ENCODE measurements at places on chromosomes 7 and 10. TPM values are rescaled to one million over a fixed set of nuclear protein-coding genes. Genes with fewer than 3 reads are reported as not detected.

DNA sequence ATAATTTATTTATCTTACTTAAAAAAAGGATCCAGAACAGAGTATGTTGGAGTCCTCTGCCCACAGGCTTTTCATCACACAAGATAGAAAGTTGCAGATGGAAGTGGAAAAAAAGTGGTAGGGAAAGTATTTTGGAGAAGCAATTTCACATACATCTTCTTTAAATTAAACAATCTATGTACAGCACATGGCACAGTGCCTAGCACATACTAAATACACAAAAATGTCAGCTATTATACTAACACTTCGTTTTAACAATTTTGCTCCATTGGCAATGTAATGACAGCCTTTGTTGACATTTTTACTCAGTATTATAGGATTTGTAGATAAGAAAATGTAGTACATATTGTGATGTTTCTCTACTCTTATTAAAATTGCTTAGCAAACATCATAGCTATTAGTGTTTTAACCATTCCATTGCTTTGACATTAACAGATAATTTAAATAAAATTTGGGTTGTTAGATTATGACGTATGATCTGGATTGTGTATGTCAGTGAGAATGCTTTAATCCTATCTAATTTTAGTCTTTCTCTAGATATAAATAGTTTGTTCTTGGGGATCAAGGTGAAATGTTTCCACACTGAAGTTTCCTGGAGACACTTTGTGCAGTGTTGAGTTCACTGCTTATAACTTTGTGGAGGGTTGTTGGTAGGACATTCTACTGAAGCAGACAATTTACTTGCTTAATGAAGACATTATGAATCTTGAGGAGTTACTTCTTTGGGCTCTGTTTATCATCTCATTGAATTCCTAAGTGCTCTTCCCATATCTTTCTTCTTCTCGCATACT is 202.8 kb upstream of the DKK1 start:
- H3K36me3 ChIP-seq = no peaks in the 10 kb centered on the region
- no peaks in the 10 kb centered on the region for H3K4me1 ChIP-seq
- DNase-seq = no peak
- H3K4me3 ChIP-seq = no peak overlapping the region
- H3K27me3 ChIP-seq = no peaks in the 10 kb centered on the region
- H3K27ac ChIP-seq = no peak overlapping the region

ZCCHC24 gene
- total RNA-seq = 1.4 TPM

DNA sequence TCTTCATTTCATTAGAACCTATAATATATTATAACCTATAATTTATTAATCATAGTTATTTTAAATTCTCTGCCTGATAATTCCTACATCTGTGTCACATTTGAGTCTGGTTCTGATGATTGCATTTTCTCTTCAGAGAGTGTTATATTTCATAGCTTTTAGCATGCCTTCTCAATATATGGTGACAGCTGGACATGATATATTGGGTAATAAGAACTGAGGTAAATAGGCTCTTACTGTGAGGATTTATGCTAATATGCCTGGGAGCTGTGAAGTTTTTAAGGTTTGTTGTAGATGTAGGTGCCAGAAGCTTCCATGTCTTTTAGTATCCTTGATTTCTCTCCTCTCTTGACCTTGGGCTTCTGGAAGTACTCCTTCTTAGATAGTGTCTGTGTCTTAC is 325.9 kb upstream of the SEMA3D start:
- H3K4me3 ChIP-seq = no peak overlapping the region
- peaks cover 36% of the 10 kb centered on the region for H3K4me1 ChIP-seq
- H3K27me3 ChIP-seq = no peaks in the 10 kb centered on the region
- no peak for DNase-seq

DNA sequence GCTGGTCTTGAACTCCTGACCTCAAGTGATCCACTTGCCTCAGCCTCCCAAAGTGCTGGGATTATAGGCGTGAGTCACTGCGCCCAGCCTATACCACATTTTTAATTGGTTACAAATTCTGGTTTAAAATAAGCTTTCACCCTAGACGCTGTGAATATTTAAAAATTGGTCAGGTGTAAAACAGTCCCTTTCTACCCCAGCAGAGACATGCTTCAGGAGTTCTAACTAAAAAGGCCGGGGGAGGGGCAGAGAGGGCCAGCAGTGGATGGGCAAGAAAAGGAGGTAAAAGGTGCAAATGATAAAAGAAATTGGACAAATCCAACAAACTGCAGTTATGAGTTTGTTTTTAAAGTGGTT is 70.0 kb downstream of the WAPL start:
- H3K36me3 ChIP-seq = peaks cover 18% of the 10 kb centered on the region
- no peak overlapping the region for H3K4me3 ChIP-seq
- no peaks in the 10 kb centered on the region for H3K27me3 ChIP-seq
- H3K27ac ChIP-seq = no peak overlapping the region
- DNase-seq = no peak
- no peaks in the 10 kb centered on the region for H3K4me1 ChIP-seq

FKBP9 gene
- total RNA-seq = 160 TPM

- DNase-seq = no peak
- H3K27me3 ChIP-seq = no peaks in the 10 kb centered on the region
- H3K36me3 ChIP-seq = no peaks in the 10 kb centered on the region
- H3K4me3 ChIP-seq = no peak overlapping the region
Measured at GRCh38 chr7:123460616-123461015, 73.8 kb downstream of the IQUB start.

- H3K27ac ChIP-seq = no peak overlapping the region
- DNase-seq = peak; percentile 47
- H3K4me1 ChIP-seq = peaks cover 45% of the 10 kb centered on the region
- H3K4me3 ChIP-seq = no peak overlapping the region
- H3K27me3 ChIP-seq = no peaks in the 10 kb centered on the region
Measured at GRCh38 chr7:17021205-17021604, 139.4 kb upstream of the AGR3 start.

DNA sequence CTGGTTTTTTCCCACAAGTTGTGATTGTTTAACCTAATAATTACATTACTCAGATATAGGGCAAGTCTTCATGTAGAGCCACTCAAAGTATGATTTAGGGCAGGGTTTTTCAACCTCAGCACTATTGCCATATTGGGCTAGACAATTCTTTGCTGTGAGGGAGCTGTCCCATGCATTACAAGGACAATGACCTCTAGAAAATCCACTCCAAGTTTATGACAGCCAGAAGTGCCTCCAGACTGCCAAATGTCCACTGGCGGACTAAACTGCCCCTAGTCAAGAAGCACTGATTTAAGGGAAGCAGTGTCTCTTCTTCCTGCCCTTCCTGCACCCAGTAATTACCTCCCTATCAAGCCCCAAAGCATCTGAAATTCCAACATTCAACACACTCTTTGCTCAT is 54.4 kb downstream of the ZNF800 start:
- no peak overlapping the region for H3K4me3 ChIP-seq
- H3K27me3 ChIP-seq = peaks cover 55% of the 10 kb centered on the region
- H3K4me1 ChIP-seq = no peaks in the 10 kb centered on the region
- no peak overlapping the region for H3K27ac ChIP-seq

GRCh38 chr10:77160679-77161078 is 476.9 kb downstream of the KCNMA1 start:
- no peaks in the 10 kb centered on the region for H3K36me3 ChIP-seq
- H3K4me1 ChIP-seq = peaks cover 34% of the 10 kb centered on the region
- H3K27ac ChIP-seq = no peak overlapping the region
- DNase-seq = peak; percentile 31
- no peak overlapping the region for H3K4me3 ChIP-seq
- H3K27me3 ChIP-seq = peaks cover 13% of the 10 kb centered on the region

DNA sequence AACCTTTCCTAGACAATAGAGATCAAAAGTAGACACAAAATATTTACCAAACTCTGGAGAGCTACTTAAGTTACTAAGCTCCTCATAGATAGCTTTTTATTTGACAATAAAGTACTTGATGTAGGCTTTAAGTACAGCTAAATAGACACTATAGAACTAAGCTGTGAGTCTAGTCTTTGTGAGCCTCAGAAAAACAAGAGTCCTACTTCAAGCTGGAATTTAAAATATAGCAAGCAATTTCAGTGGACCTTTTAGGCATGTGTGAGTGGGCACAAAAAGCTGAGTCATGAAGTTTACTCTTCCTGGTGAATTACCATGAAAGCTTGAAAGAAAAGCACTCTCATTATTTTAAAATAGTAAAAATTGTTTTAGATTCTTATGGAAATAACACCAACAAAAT is 76.1 kb downstream of the ADD3 start:
- H3K27ac ChIP-seq = peak overlapping the region; percentile 47
- peaks cover 13% of the 10 kb centered on the region for H3K4me1 ChIP-seq
- H3K4me3 ChIP-seq = no peak overlapping the region
- DNase-seq = no peak
- no peaks in the 10 kb centered on the region for H3K36me3 ChIP-seq
- no peaks in the 10 kb centered on the region for H3K27me3 ChIP-seq

GRCh38 chr7:7536396-7537019 is 835 bp upstream of the COL28A1 start:
- no peak for DNase-seq
- H3K27ac ChIP-seq = no peak overlapping the region
- no peaks in the 10 kb centered on the region for H3K27me3 ChIP-seq
- H3K36me3 ChIP-seq = no peaks in the 10 kb centered on the region

DNA sequence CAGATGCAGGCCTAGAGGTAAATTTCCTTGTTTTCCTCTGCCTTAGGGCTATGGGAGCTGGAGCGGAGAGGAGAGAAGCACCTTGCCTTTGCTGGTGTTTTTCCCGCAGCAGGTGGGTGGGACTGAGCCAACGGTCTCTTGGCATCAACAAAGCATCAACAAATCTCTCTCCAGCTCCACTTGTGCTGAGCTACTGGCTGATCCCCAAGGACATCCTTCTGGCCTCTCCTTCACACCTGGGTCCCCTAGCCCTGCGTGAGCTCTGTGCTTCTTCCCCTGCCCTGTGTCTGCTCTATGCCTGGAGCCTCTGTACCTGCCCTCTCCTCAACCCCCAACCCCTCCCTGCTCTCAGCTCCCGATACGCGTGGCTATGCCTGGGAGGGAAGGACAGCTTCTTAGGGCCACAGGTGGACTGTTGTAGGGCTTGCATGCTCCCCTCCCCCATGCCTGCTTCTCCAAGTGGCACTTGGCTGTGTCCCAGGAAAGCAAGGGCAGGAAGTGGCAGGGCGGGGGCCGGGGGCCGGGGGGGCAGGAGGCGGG is 3.2 kb upstream of the CLDN4 start:
- DNase-seq = peak; percentile 91
- peak overlapping the region; percentile 92 for H3K27ac ChIP-seq
- H3K27me3 ChIP-seq = no peaks in the 10 kb centered on the region

EPHA1 gene
- 21.6 TPM for total RNA-seq

OR6V1 gene
- not detected for total RNA-seq

DNA sequence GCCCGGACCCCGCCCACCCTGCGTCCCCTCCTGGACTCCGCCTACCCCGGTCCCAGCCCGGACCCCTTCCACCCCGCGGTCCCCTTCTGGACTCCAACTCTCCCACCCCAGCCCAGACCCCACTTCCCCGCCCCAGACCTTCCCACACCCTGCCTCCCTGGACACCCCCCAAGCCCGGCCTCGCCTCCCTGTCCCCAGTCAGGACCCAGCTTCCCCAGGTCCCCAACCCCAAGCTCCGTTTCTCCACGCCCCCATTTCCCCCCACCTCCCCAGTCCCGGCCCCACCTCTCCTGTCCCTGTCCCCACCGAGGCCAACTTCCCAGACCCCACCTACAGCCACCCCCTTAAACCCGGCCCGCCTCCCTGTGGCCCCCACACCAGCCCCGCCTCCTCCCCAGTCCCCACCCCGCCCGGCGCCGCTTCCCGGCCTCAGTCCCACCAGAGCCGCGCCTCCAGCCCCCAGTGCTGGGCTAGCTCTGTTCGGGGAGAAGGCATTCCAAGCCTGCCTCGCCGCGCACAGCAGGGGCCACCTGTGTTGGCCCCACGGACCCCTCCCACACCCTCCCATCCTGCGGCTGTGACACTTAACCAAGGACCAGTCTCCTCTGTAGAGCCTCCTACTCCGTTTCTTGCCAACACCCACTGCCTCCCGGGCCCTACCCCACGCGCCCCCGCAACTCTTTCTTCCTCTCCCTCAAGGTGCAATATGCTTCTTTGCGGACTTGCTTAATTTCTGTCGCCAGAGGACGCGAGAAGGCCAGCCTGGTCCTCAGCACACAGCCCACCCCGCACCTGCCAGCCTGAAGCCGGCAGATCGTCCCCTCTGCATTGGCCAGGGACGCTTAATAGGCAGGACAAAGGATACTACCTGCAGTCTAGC is 736 bp upstream of the ITIH5 start:
- H3K4me3 ChIP-seq = peak overlapping the region; percentile 66
- no peak for DNase-seq
- H3K4me1 ChIP-seq = peaks cover 8% of the 10 kb centered on the region
- peaks cover 14% of the 10 kb centered on the region for H3K36me3 ChIP-seq

NYAP1 gene
- 0.38 TPM for total RNA-seq

CNPY1 gene
- not detected for total RNA-seq

- DNase-seq = no peak
- no peaks in the 10 kb centered on the region for H3K27me3 ChIP-seq
- no peak overlapping the region for H3K4me3 ChIP-seq
Measured at GRCh38 chr7:159167139-159167538, 22.5 kb upstream of the VIPR2 start.

DNA sequence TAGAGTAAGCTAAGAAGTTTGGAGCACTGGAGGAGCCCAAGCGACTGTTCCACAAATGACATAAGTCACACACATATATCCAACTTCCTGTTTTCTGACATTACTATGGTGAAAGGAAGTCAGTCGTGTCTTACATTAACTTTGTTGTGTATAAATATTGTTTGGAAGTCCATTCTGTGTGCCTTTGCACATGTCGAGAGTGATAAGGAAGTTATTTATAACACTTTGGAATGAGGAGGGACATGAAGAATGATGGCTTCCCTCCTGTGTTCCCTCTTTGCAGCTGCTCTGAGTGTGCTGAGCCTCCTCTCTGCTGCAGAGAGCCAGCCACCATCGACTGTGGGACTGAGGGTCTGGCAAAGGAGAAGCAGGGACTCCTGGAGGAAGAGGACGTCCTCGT is 40.4 kb upstream of the MGMT start:
- H3K4me1 ChIP-seq = no peaks in the 10 kb centered on the region
- no peak for DNase-seq
- no peaks in the 10 kb centered on the region for H3K27me3 ChIP-seq
- no peaks in the 10 kb centered on the region for H3K36me3 ChIP-seq
- H3K4me3 ChIP-seq = no peak overlapping the region

DNA sequence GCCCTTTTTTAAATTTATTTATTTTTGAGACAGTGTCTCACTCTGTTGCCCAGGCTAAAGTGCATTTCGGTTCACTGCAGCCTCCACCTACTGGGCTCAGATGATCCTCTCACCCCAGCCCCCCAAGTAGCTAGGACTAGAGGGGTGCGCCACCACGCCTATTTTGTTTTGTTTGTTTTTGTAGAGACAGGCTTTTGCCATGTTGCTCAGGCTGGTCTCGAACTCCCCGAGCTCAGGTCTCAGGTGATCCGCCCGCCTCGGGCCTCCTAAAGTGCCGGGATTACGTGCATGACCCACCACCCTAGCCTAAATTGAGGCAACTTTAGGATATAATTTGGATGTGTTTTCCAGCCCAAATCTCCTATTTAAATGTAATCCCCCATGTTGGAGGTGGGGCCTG is 805 bp downstream of the ZNF736 start:
- H3K27ac ChIP-seq = peak overlapping the region; percentile 61
- H3K36me3 ChIP-seq = peaks cover 13% of the 10 kb centered on the region
- DNase-seq = no peak
- H3K4me1 ChIP-seq = no peaks in the 10 kb centered on the region
- peak overlapping the region; percentile 69 for H3K4me3 ChIP-seq
- no peaks in the 10 kb centered on the region for H3K27me3 ChIP-seq

Data from Calu3 (cell line).